ENCODE measurements at places on chromosomes 1 and 21. TPM values are rescaled to one million over a fixed set of nuclear protein-coding genes. Genes with fewer than 3 reads are reported as not detected.

DNA sequence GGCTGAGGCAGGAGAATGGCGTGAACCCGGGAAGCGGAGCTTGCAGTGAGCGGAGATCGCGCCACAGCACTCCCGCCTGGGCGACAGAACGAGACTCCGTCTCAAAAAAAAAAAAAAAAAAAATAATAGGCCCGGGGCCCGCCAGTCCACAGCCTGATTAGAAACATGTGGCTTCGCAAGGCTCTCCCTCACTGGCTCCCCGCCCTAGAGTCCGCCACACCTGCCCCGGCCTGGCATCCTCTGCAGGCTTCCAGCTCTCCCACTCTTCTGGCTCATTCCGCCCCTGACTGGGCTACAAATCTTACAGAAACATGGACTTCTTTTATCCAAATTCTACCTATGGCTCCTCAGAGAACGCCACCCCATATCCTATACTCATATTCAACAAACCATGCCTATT, 32.4 kb downstream of the PGBD5 start:
- no peak for DNase-seq

CFAP141 gene
- total RNA-seq = not detected

GRCh38 chr1:115158181-115158580, 68.9 kb upstream of the TSPAN2 start:
- DNase-seq = peak; percentile 46

GRCh38 chr1:15417059-15417934, 7.6 kb downstream of the EFHD2 start:
- DNase-seq = no peak

- DNase-seq = no peak
Measured at GRCh38 chr1:155062151-155062686, 1.3 kb upstream of the EFNA4 start.

DNA sequence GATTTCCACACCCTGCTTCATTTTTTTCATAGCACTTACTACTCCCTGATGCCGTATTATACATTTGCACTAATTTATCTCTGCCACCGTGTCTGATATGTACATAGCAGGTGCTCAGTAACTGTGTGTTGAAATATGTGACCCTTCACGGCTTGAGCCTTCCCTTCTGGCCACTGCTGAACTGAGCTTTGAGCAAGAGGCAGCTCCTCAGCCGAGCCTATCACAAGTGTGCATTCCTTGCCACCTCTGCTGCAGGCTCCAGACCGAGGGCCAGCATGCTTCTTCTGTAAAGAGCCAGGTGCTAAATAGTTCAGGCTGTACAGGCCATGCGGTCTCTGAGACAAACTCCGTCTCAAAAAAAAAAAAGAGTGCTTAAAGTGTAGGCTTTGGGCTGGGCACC, 22.6 kb downstream of the PLEKHM2 start:
- no peak for DNase-seq

SPRR4 gene
- not detected for total RNA-seq

CFHR5 gene
- total RNA-seq = not detected

GRCh38 chr1:175841738-175842187, 98.4 kb upstream of the TNR start:
- DNase-seq = no peak

DNA sequence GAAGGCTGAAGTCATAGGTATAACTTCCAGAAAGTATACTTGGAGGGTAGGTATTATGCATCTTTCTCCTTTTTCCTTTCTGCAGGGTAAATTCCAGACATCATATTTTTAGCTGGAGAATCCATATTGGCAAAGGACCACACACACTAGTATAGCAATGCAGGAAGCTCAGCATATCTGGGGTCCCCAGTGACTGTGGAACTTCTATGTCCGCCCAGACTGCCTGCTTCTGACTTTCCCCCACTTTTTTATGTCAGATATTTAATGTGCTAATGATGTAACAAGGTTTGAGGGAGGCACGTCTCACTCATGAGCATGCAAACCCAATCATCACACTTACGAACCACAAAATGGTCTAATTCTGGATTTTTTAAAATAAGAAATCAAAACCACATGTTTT, 90.4 kb downstream of the BACH1 start:
- DNase-seq = no peak

GRCh38 chr1:204617256-204618147, 68.0 kb downstream of the LRRN2 start:
- no peak for DNase-seq

DNA sequence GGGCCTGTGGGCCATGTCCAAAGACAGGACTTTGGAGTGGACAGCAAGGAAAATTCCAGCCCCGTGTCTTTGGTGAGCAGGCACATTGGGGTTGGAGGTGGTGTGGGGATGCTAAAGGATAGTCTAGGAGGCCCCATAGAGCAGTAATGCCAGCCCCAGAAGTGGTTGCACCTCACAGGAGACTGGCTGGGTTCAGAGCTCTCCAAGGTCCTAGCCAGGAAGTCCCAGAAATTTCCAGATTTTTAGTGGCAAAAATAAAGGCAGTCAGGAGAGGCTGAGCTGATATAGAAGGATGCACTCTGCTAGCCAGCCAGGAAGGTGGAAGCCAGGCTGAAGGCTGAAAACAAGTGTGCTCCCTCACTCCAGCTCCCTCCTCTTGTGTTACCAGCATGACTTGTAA, 144.0 kb upstream of the KCND3 start:
- no peak for DNase-seq

GRCh38 chr1:180252638-180253536, 22.8 kb downstream of the LHX4 start:
- DNase-seq = peak; percentile 86

FCRL5 gene
- total RNA-seq = not detected

DNA sequence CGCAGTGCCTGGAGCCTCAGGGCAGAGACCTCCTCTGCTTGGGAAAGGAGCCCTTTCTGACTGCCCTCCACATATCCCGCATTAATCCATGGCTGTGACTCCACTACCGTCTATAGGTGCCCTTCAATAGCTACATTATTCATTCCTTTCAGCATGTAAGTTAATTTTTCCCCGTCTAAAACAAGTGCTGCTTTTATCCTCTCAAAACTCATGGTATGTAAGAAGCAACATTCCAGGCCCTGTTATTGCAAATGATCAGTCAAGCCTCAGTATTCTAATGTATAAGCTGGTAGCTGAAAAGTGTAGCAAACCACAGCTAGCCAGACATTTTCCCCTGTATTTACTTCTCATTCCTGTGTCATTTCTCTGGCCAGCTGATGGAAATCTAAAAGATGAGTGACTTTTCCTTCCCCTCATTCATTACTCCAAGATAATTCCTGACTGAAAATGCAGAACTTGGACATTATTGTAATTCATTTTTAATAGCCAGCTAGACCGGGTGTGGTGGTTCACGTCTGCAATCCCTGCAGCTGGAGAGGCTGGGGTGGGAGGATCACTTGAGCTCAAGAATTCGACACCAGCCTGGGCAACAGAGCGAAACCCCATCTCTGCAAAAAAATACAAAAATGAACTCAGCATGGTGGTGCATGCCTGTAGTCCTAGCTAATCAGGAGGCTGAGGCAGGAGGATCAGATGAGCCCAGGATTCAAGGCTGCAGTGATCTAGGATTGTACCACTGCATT, 88.5 kb upstream of the SOD1 start:
- no peak for DNase-seq

- no peak for DNase-seq
Measured at GRCh38 chr1:44305962-44306422, 49.1 kb downstream of the ERI3 start.

DNA sequence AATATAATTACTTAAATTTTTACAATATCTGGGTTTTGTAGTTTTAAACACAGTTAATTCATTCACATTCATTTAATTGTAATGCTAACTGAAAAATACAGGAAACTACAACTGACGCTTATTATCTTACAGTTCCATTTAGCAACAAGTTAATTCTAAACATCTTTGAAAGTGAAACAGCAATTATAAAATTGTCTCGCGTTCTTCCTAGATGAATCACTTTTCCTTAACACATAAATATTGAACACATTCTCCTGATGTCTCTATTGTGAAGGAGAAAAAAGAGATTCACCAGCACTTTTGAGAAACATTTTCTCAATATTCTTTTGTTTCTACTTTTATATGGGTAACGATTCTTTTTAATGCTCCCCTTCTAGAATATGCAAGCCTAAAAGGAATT, 6.4 kb downstream of the PTGFR start:
- no peak for DNase-seq

DNA sequence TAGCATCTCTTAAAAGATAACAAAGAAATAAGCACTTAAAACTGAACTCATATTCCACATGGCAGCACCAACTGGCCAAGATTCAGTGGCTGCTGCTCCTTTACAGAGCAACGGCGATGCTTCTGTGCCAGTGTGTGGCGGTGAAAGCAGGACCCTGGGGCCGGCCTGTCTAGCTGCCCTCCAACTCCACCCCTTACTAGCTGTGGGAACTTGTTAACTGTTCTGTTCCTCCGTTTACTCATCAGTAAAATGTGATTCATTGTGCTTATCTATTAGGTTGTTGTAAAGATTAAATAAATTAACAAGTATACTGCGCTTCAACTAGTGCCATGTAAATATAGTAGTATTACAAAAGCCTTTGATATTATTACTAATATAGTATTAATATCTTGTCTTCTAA, 133.2 kb downstream of the GDAP2 start:
- no peak for DNase-seq

DNA sequence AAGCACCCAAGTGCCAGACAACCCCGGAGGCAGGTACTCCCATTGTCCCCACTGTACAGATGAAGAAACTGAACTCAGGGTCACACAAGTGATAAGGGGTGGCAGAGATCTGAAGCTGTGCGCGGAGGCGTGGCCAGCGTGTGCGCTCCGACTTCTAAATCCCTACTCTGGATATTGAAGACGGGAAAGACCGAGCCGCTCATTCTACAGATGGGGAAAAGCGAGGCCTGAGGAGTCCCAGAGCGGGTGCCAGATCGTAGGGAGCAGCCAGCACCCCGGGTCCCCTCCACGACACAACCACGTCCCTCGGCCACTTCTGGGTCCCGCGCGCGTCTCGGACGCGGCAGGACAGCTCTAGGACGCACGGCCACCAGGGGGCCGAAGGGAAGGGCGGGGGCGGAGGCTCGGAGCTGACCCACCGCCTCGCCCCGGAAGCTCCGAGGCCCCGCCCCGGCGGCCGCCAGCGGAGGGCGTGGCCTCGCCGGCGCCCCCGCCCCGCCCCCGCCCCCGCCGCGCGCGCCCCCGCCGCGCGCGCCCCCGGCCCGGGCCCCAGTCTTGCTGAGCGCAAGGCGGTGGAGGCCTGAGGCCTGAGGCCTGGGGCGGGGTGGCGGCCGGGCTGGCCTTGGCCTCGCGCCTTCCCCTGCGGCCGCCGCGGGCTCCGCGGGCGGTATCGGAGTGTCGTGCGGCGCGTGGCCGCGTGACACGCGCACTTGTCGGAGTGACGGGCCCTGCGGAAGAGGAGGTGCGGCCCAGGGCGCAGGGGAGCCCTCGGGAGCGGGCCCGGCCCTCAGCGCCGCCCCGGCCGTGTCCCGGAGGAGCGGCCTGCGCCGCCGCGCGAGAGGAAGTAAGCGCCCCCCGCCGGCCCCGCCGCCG, at the start of gene H6PD:
H6PD (plus strand) TSS at position 552 of the 873 bp plus-strand sequence. CDS start 10,161 bp downstream, outside the sequence.
- DNase-seq = peak; percentile 90

GRCh38 chr21:36162631-36163030, 6.0 kb downstream of the DOP1B start:
- DNase-seq = no peak

GRCh38 chr1:29211086-29212030, 19.4 kb downstream of the MECR start:
- DNase-seq = no peak

- no peak for DNase-seq
Measured at GRCh38 chr1:14304381-14304865, 294.1 kb upstream of the KAZN start.

DNA sequence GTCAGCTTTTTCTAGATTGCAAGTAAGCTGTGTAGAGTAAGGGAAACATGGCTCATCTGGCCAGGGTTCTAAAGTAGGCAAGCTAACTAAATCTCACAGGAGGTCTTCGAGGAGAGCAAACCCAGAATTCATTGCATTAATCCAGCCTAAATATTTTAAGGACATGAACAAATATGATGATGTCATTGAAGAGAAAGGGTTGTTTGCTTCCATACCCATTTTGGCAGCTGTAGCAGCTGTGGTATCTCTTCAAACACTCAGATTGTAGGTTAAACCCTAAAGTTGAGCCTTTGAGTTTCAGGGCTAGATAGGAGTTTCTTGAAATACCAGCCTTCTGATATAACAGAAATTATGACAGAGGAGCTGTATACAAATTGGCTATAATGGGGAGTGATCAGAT, 200.5 kb upstream of the C1orf105 start:
- DNase-seq = no peak

GRCh38 chr1:11151826-11152612, 37.1 kb upstream of the ANGPTL7 start:
- no peak for DNase-seq

DNA sequence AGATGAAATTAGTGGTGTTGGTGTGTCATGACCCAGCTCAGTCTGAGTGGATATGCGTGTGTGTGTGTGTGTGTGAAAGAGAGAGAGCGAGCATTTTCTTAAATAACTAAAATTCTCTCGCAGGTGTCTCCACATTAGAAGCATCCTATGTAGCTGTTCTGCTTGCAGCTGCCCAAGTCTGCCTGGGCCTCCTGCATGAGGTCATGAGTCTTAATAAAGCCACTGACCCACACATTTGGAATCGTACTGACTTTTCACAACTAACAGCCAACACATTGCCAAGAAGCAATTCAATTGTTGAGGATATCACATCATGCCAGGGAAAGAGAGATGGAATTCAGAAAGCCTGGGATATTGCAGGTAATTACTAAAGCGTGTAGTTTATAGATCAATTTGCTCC, 238.2 kb upstream of the AJAP1 start:
- DNase-seq = no peak

VWA5B1 gene
- not detected for total RNA-seq

- DNase-seq = no peak
Measured at GRCh38 chr1:21799730-21800129, 12.3 kb upstream of the LDLRAD2 start.

FAM72B gene
- total RNA-seq = 1.4 TPM

Measured in adrenal gland (tissue), 19 donors.